ENCODE measurements at places on chromosomes 5 and 9.
A peak's percentile ranks its signal among the peaks of the same experiment; 100 is the strongest.

DNA sequence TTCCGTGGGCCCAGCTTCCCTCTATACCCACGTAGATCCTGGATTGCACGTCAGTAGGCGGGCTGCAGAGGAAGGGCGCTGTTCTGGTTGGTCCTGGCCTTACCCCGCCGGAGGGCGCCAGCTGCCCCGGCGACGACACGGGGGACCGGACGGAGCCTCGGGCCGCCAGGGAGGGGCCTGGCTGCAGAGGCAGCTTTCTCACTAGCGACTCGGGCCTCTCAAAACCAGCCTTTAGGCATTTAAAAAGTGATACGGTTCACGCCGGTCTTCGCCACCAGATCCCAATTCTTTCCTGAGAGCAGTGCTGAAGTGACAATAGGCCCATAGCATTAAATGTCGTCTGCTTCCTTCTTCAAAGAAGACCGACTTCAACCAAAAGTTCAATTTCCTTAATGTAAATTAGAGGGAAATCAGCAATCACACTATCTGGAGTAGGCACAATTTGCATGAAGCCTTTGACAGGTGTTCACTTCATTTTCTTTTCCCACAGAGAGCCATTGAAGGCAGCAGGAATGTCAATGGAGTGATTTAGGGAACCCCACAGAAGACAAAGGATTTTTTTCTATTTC is 17.6 kb upstream of the UBE2D2 start:
- DNase-seq: peak; percentile 18

GRCh38 chr9:126283799-126284465 is 42.7 kb upstream of the MVB12B start:
- no peak for DNase-seq

DNA sequence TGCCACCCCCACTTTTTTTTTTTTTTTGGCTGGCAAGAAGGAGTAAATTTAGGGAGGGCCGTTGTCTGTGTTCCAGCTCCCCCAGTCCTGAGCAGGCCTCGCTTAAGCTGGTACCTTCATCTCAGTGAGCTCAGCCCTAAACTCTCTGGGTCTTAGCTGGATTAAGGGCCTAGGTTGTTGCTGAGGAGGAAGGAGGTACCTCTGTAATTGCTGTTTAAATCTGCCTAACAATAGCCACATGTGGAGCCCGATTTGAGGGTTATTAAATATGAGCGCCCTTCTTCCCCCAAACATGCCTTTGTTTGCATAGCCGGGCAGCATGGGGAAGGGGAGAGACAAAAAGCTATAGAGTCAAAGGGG is 179.0 kb upstream of the PITX1 start:
- no peak for DNase-seq

DNA sequence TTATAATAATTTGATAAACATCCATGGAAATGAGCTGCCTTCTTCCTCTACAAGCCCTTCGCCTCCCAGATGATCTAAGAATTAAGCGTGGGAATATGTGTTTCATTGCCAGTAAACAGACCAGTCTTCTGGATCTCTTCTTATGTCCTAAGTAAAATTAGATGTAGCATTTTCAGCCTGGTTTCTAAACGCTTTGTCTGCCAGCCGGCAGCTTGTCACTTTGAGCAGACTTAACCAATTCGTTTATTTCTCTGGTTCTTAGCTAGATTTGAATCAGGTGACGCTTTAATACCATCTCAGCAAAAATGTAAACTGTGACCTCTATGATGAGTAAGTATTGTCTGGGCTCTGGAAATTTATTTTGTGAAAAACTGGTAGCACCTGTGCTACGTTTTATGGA is 380.6 kb upstream of the NUDT12 start:
- no peak for DNase-seq

- DNase-seq: no peak
These were observed 115.9 kb downstream of the ACTBL2 start for GRCh38 chr5:57366744-57367143.

DNA sequence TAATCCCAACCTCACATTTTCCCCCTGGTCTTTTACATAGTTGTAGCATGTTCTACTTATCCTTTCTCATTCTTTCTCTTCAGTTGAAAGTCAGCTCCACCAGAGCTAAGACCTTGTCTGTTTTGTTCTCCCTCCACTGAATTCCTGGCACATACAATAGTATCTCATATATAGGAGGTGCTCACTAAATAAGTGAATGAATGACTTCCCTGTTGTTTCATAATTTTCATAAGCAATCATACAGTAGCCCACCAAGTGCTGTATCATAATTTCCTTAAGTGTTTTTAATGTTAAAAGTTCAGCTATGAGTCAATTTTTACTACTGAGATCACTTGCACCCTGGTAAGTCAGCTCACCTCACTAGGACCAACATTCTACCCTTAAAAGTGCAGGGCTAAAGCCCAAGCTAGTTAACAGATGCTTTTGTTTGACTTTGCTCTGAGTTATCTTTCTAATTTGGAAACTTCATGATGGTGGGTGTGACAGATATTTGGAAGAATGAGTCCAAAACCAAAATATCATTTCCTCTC is 27.6 kb downstream of the TMEM245 start:
- no peak for DNase-seq

DNA sequence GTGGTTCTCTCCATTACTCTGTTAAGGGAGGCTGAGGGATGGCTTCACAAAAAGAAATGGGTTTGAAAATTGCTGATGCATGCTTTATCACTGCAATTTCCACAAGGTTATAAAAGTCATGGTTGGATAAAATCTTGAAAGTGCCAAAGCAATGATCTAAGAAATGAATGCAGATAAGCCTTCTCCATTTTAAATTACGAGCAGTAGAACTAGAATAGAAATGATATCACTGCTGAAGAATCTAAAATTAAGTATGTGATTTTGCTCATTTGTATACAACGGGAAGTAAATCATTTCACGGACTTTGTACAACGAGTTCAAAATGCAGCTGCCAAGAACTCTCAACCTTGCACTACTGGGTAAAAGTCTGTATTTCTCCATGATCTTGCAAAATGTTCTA is 299.0 kb downstream of the PRELID2 start:
- no peak for DNase-seq

- peak; percentile 26 for DNase-seq
These were observed 24.3 kb upstream of the POMT1 start for GRCh38 chr9:131478421-131478868.

DNA sequence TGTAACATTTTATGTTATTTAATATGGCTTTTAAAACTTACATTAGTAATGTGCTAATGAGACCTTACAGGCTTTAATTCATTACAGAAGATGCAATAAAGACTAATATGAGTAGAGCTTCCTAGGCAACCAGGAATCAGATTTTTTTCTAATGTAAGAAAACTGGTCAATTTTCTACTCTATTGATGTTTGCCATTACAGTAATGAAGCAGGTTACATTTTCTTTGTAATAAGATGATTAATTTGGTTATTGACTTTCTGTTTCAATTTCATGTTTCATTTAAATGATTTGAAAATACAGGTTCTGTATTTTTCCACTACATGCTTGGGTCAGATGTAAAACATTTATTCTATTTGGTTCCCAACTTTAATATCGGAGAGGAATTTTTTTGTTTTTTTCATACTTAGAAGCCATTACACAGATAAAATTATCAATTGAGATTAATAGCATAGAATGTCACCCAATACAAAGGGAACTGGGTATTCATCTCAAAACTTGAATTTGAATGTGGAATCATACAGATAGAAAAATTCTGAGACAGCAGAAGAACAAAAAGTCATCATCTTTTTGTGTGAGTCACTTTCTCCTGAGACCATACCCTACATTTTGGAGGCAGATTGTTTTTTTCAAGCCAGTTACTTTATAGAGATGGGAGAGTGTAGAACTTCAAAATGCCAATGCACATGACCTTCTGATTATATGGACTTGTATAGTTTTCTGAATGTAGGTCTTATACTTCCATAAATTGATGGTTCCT is 133.6 kb upstream of the HMHB1 start:
- no peak for DNase-seq

GRCh38 chr9:124450241-124450924 is at the start of gene ADGRD2:
Gene ADGRD2, plus strand, starts transcription at chr9:124450451. Its CDS starts 1,216 bp downstream, at chr9:124451667.
- DNase-seq: no peak

GRCh38 chr9:119905724-119906123 is 536.5 kb upstream of the BRINP1 start:
- DNase-seq: no peak

GRCh38 chr5:175900157-175900556 is 28.8 kb downstream of the CPLX2 start:
- no peak for DNase-seq

DNA sequence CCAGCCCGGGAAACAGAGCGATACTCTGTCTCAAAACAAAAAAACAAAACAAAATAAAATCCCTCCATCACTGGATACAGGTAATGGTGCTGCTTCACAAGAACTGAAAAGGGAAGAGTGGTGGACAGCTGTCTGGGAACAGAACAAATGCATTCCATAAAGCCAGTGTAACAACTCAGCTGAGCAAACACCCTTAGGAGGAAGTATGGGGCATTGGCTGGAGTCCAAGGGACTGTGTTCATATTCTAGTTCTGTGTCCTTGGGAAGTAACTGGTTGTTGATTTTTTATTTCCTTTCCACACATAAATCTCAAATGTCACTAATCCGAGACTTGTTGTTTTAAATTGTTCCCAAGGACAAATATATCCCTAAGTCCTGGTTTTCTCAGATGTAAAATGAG is 38.3 kb downstream of the HTR1A start:
- DNase-seq: no peak

DNA sequence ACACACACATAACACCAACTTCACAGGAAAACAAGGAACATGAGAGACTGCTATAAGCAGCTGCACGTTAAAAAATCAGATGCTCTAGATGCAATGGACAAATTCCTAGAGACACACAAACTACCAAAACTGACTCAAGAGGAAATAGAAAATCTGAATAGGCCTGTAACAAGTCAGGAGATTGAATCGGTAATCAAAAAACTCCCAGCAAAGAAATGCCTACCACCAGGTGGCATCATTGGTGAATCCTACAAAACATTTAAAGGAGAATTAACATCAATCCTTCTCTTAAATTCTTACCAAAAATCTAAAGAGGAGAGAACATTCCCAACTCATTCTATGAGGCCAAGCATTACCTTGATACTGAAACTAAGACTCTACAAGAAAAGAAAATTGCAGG is 54.9 kb downstream of the NDST1 start:
- DNase-seq: no peak

DNA sequence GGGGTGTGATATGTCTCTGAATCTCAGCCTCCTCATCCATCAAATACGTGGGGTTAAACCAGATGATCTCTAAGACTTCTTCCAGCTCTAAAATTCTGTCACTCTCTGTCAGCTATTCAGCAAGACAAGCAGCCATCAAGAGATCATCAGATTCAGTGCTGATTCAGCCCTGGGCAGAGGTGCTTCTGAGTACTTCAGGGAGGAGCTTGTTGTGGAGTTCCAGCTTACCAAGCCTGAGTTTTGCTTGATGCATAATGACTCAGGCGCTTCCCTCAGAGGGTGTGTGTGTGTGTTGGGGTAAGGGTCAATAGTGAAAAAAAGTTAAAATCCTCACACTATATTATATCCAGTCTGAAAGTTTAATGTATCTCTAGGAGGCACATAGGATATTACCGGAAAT is 29.6 kb upstream of the TAF1L start:
- no peak for DNase-seq

DNA sequence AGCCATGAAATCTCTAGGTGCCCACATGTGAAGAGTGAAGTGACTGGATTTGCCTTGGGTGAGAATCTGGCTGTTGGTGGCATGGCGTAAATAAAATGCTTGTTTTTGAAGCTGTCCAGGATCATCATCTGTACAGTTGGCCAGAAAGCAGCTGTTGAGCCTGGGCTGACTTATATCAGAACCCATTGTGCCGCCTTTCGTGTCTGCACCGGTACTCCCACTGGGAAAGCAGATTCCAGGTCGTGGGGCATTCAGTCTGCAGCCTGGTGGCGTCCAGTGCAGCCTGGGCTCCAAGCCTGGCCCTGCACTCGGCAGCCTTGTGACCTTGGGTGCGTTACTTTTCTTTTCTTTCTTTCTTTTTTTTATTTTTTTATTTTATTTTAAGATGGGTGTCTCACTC is 27.8 kb downstream of the PRRC2B start:
- no peak for DNase-seq

DNA sequence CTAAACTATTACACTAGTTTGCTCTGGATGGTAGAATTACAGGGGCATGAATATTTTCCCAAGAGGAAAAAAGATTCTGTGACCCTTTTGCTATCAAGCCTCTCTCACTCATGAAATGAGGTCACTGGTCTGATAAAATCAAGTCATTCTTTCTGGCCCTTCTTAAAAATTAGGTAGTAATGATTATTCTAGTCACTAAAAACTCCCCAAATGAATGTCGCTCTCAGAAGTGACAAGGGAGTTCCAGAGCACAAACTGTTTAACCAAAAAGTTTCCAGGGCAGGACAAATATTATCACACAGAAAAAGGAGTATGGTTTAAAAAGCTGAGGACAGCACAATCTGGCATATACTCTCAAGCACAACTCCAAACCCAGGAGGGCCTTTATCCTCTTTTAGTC is 12.5 kb downstream of the ERMP1 start:
- no peak for DNase-seq

DNA sequence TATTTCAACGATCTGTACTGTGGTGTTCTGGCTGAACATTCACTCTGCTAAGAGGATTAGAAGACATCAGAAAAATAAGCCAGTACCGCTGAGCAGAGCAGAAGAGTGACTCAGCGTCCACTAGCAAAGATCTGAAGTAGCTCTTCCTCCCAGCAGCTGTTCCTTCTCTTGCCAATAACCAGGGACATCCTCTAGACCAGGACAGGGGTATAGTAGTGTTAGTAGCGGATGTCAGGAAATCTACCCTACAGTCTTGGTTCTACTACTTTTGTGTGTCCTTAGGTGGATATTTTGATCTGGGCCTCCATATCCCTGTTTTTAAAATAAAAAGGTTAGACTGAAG is 103.6 kb downstream of the TSSK1B start:
- no peak for DNase-seq

- no peak for DNase-seq
These were observed 9.4 kb downstream of the CRB2 start for GRCh38 chr9:123365287-123365880.

- no peak for DNase-seq
These were observed 455.4 kb downstream of the EBF1 start for GRCh38 chr5:158644301-158644700.
